Esophagus squamous epithelium (tissue), 5 donors: ENCODE measurements at places on chromosomes 12 and 14.
A peak's percentile ranks its signal among the peaks of the same experiment; 100 is the strongest.

DNA sequence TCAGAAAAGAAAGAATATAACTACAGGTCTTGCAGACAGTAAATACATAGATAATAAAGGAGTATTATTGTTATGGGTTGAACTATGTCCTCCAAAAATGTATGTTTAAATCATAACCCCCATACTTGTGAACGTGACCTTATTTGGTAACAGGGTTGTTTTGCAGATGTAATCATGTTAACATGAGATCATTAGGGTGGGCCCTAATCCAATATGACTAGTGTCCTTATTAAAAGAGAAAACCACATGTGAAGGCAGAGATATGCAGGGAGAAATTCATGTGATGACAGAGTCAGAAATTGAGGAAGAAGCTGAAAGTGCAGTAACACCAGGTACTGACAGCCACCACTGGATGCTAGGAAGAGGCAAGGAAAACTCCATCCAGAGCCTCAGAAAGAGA is 29.0 kb downstream of the MAGOHB start:
- DNase-seq = no peak

- DNase-seq = no peak
These were observed 323.3 kb upstream of the E2F7 start for GRCh38 chr12:77388445-77389265.

- DNase-seq = no peak
These were observed 34.6 kb downstream of the ATF7 start for GRCh38 chr12:53591301-53592206.

- no peak for DNase-seq
These were observed 233.4 kb downstream of the TMEM132D start for GRCh38 chr12:129670256-129670920.

DNA sequence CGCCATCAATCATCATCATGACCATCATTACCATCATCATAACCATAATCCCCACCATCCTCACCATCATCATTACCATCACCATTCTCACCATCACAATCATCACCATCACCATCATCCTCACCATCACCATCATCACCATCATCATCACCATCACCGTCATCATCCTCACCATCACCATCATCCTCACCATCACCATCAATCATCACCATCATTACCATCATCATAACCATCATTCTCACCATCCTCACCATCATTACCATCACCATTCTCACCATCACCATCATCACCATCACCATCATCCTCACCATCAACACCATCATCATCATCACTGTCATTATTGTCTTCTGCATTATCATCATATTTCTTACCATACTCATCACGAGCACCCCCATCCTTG is 245.5 kb downstream of the ADGRD1 start:
- DNase-seq = no peak

- DNase-seq = no peak
These were observed 82.1 kb downstream of the CCDC92 start for GRCh38 chr12:123890536-123890902.

- no peak for DNase-seq
These were observed 4.2 kb downstream of the NPC2 start for GRCh38 chr14:74488786-74489397.

DNA sequence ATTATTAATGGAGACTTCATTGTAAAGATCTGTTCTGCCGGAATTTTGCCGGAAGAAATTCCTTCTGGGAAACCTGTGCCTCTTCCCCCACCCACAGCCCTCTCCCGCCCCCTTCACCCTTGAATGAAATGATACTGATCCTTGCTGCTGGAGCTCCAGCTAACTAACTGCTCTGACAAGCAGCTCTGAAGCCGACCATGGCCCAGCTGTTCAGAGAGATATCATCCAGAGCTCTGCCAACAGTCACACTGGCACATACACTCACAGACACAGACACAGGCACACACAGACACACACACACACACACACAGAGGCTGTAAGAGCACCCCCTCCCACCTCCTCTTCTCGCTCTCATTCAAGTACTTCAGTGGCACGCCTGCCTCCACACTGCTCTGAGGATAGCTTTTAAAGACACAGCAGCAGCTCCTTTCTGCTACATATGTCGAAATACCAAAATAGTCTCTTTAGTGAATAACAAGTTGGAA is 88.6 kb downstream of the R3HDM2 start:
- no peak for DNase-seq

DNA sequence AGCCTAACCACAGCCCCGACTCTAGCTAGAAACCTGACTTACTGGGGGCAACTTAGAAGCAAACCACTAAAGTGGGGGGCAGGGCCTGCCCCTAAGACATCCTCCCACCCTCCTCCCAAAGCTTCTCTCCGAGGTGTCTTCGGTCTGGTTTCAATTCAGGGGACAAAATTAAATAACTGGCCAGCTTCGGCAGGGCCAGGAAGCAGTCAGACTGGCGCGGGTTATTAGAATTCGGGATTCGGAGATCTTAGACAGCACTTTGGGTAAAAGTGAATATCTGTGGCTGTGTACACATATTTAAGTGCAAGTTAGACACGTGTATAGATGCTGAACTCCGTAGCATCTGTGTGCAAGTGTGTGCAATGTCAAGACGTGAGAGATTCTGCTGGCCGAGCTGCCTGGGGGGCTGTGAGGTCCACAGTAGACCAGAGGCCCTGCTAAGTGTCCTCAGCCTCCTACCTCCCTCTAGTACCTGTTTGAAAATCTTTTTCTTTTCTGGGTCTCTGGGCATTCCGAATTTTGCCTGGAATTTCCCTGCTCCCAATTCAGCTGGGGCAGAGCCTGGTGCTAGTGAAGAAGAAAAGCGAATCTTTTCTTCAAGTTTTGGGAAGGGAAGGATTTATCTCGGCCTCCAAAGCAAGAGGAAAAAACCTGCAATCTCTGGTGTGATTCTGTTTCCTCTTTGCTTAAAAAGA is 4.0 kb upstream of the HOXC10 start:
- DNase-seq = no peak

- no peak for DNase-seq
These were observed 1.4 kb downstream of the PCK2 start for GRCh38 chr14:24095271-24096068.

- no peak for DNase-seq
These were observed 47.5 kb downstream of the MRPL42 start for GRCh38 chr12:93514853-93515252.

DNA sequence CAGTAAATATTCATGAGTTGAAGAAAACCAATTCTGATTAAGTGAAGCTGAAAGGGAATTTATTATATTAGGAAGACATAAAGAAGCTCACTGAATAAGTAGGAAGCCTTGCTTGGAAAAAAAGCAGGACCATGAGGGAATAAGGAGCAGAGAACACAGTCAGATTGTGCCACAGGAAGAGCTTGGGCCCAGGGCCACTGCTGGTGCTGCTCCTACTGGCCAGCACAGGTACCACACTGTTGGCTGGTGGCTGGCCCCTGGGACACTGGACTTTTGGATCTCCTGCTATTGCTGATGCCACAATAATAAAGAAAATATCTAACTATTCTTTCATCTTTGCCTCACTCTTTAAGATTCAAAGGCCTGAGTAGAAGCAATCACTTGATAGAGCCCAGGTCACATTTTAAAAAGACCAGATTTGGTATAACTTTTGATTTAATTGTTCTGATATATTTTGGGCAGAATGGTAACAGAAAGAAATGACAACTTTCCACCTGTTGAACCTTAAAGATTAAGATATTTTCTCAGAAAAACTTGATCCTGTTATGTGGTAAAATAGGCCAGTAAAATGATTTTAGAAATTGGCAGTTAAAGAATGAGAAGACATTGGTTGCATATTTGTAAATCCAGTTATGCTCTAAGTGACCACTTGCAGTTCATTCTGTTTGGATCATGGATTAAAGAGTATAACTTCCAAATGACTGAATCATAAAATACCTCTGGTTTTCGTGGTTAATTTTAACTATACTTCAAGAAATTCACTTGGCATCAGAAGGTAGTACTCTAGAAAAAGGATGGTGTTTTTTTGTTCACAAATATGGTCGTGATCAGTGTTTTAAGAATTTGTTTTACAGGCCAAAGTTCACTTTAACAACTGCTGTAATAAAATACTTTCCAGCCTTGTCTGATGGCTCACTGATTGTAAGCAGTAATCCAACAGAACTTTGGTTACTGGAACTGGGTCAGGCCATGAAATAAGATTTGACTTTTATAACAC is 68.3 kb downstream of the DERA start:
- DNase-seq = no peak

- DNase-seq = no peak
These were observed 245.8 kb upstream of the PDZRN4 start for GRCh38 chr12:40942326-40942725.

- no peak for DNase-seq
These were observed 693 bp downstream of the MAP3K9 start for GRCh38 chr14:70808416-70809224.

- no peak for DNase-seq
These were observed 22.0 kb upstream of the SNRPF start for GRCh38 chr12:95836630-95837239.

GRCh38 chr12:108078428-108078827 is 50.7 kb upstream of the WSCD2 start:
- DNase-seq = no peak

DNA sequence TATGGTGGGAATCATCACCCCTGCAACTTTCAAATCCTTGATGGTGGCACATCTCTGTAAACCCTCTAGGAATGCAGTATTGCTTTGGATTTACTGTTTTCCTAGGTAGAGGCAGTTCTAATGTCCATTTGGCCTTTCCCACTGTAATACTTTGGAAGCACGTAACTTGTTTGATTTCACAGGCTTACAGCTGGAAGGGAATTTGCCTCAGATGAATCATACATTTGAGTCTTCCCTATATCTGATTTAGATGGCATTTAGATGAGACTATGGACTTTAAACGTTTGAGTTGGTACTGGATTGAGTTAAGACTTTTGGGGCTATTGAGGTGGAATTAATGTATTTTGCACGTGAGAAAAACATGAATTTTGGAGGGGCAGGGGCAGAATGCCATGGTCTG is 35.9 kb downstream of the DAAM1 start:
- DNase-seq = no peak

DNA sequence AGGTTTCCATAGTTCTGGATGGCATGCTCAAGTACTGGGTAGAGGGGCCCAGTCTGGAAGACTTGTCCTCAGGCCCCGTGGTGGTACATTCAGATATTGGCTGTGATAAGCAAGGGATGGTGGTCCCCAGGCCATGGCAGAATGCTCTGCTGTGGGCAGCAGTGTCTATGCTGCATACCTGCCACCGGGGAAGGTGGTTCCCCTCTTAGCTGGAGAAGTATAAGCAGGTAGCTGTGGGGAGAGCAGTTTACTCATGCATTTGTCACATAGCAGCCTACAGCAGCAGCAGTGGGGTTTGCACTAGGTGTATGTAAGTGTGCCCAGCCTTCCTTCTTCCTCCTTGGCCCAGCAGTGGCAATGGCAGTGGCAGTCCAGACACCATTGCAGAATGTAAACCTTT is 69.3 kb upstream of the ADAMTS20 start:
- DNase-seq = no peak

- no peak for DNase-seq
These were observed 178.1 kb downstream of the CRADD start for GRCh38 chr12:93855261-93855660.

DNA sequence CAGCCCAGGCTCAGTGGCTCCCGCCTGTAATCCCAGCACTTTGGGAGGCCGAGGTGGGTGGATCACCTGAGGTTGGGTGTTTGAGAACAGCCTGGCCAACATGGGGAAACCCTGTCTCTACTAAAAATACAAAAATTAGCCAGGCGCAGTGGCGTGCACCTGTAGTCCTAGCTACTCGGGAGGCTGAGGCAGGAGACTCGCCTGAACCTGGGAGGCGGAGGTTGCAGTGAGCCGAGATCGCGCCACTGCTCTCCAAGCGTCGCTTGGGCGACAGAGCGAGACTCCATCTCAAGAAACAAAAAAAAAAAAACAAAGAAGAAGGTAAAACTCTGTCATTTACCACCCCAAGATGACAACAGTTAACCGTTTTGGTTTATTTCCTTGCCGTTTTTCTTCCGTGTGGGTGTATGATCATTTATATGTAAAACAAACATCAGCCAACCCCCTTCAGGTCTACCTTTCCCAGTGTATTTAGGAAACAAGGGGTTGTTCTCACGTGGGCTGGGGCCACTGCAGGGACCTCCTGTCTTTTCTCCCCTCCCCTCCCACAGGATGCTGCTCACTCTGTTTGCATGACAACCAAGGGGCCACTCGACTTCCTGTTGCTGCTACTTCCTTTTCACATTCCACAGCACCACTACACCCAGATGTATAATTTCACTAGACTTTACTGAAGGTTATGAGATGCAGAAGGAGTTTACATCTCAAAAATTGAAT is 13.6 kb downstream of the TTC9 start:
- peak; percentile 11 for DNase-seq

DNA sequence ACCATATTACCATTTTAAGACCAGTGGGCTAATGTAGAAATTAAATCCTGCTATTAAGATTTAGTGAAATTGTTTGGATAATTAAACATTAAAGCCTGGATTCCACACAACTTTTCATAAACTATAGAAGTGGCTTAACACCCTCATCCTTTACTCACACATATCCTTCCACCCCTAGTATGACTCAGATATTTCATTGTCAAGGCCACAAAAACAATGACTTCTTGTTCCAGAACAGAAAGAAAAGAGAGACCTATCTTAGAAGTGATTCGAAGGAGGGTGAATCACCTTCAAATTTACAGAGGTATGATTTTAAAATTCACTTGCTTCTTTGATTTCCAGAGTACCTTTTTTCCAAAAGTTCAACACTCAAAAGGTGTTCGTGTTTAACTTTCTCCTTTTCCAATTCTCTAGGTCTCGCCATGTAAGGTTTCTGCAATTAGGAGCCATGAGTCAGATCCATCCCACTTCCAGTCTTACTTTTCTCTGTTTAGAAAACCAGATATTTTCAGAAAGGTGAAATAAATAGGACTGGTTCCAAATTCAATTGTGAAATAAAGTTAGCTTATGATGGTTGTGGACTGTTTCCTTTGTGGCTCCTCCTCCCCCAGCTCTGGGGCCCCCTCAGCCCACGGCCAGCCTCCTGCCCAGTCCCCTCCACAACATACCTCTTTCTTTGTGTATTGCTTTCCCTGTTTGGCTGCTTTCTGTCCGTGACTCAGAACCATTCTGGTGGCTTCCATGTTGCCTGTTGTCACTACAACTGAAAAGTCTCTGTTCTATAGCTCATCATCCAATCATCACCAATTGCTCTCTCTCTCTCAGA is 24.6 kb upstream of the MGP start:
- no peak for DNase-seq

DNA sequence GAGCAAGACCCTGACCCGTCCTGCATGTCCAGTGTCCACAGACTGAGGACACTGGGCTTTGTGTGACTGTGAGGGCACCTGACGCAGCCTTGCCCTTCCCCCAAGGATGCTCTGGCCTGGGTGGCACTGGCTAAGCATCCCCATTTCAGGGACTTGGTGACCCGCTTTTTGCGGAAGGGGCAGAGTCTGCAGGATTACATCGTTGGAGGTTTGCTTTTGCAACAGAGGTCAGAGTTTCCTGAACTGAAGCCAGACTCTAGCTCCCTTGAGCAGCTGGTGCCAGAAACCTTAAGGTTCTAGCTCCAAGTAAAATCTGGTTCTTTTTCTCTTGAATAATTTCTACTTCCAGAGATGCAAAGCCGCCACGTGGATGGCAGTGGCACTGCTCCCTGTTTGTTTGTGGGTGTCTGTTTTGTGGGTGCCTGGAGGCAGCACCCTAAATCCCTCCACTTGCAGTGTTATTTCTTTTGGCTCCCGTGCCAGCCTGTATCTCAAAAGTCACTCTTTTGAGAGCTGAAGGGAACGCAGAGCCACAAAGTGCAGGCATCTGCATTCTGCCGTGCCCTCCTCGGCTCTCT is 184.7 kb downstream of the TSPAN9 start:
- DNase-seq = no peak

GRCh38 chr12:132222096-132222807 is 78.0 kb downstream of the NOC4L start:
- DNase-seq = no peak
